Activated CD4-positive, alpha-beta T cell treated with anti-CD3 and anti-CD28 coated beads, Interleukin-10, Interleukin-2, amounts not matched to agents 100 ng/mL and 50 ng/mL, durations not matched to agents 16 hours and 8 hours (primary cell): ENCODE measurements at places on chromosomes 5 and 9.

GRCh38 chr5:166860426-166860825 is 1431.0 kb upstream of the WWC1 start:
- no peak for DNase-seq

DNA sequence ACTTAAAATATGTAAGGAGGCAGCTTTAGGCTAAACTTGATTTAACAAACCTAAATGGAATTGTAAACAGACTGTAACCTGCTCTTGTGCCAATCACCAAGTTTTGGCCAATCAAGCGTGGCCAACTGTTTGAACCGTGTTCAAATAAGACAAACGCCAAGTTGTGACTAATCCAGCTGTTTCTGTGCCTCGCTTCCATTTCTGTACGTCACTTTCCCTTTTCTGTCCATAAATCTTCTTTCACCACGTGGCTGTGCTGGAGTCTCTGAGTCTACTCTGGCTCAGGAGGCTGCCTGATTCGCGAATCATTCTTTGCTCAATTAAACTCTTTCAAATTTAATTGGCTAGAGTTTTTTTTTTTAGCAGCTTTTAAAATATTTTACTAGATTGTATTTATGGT is 71.3 kb downstream of the LIX1 start:
- DNase-seq, result no peak

DNA sequence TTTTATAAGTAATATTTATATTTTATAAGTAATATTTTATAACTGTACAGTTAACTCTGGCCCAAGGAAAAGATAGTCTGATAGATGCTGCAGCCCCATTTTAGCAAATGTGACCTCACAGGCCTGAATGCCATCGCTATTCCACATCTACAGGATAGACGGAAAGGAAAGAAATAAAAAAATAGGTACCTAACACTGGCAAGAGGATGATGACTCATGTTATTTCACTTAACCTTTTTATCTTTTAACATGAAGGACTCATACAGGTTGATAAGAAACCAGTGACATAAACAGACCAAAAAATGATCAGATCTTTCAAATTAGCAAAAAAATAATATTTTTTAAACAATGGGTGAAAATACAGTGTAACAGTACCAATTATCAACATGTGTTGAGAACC is 2.7 kb downstream of the CD274 start:
- DNase-seq, result no peak

- no peak for DNase-seq
Measured at GRCh38 chr5:173762930-173763329, 125.2 kb upstream of the CPEB4 start.

- DNase-seq, result no peak
Measured at GRCh38 chr9:115548609-115549260, 430.8 kb upstream of the TNC start.

DNA sequence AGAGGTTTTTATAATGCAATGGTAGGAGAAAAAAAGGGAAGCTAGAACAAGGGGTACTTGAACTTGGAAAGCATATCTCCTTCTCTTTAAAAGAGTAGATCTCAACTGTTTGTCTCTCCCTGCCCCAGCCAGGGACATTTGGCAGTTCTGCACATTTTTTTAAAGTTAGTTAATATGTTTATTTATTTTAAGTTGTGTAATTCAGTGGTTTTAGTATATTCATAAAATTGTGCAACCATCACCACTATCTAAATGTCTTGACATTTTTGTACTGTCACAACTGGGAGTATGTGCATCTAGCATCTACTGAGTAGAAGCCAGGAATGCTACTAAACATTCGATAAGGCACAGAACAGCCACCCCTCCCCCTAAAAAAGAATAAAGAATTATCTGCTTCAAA is 103.5 kb upstream of the DPYSL3 start:
- DNase-seq, result no peak

DNA sequence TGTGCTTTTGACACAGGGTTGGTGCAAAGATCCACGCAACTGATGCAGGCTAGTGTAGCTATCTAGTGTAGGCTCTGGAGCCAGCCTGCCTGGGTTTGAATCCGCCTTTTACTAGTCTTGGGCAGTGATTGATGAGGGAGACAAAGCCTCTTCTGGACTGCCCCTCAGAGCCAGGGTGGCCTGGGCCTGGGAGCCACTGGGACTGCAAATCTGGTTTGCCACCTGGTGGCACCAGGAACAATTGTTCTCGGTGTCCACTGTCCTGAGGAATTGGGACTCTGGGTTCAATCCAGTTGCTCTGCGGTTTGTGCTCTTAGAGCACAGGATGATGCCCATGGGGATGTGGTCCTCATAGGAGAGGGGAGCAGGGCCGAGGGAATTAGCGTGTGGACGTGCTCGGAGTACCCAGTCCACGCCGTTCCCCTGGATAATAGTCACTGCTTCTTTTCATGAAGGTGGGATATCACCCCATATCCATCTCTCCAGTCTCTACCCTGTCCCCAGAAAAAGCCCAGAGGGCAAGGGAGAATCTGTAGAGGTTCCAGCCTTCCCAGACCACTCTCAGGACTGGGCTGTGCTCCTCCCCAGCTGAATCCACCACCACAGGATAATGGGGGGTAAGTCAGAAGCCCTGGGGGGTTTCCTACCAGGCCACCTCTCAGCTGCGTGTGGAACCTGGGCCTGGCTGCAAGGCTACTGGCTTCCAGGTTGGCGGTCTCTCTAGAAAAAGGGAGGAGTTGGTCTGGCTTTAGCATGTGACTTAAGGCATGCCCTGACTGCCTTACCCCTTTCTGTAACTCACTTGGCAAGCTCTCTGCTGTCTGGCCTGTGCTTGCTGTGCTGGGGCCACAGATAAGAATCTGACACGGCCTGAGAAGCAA is 1.9 kb downstream of the B4GALT7 start:
- DNase-seq, result no peak

- no peak for DNase-seq
Measured at GRCh38 chr5:118236108-118236849, 752.1 kb downstream of the DTWD2 start.

DNA sequence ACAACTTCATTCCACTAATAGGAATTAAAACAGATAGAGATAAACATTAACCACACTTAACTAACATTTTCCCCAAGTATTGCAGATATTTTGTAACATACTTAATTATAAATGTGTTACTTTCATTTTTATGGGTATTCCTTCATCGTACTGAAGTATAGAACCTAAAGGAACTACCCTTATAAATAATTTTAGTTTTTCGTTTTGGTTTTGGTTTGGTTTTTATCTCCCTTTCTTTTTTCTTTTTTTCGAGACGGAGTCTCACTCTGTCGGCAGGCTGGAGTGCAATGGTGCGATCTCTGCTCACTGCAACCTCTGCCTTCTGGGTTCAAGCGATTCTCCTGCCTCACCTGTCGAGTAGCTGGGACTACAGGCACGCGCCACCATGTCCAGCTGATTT is 60.1 kb upstream of the LMNB1 start:
- DNase-seq, result no peak

DNA sequence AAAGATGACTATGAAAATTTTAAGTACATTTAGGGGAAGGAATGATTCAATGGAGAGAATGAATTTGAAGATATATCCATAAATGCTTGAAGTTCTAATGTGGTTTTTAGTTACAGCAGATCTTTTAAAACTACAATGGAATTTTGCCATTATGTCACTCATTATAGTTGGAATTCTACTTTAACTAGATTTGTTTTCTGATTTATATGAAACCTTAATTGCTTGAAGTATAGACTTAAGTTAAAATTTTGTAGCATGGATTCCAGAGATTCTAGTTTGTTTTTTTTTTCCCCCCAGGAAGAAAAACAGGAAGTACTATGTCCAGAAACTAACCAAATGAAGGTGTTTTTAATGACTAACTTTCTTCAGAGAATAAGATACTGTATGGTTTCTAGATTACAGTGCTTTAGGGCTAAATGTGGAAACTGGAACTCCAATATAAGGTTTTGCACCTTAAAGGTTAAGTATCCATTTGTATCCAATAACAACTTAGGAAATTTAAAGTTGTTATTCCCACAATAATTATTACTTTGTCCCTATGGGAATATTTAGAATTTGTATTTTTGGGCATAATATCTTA is 70.3 kb downstream of the ZSWIM6 start:
- no peak for DNase-seq

DNA sequence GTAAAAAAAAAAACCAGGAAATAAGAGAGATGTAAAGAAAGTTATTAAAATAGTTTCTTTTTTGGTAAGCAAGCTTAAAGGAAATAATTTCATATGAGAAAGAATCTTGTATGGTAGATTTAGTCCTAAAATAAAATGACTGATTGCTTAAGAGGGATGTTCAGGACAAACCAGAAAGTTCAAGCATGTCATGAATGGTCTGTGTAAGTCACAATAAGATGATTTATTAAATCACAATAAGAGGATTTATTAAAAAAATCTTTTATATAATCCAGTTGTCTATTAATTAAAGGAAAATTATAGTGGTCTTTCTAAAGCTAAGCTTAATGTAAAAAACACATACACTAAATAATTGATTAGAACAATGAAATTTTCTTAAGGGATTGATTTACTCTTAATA is 91.8 kb upstream of the OR13F1 start:
- DNase-seq, result no peak

DNA sequence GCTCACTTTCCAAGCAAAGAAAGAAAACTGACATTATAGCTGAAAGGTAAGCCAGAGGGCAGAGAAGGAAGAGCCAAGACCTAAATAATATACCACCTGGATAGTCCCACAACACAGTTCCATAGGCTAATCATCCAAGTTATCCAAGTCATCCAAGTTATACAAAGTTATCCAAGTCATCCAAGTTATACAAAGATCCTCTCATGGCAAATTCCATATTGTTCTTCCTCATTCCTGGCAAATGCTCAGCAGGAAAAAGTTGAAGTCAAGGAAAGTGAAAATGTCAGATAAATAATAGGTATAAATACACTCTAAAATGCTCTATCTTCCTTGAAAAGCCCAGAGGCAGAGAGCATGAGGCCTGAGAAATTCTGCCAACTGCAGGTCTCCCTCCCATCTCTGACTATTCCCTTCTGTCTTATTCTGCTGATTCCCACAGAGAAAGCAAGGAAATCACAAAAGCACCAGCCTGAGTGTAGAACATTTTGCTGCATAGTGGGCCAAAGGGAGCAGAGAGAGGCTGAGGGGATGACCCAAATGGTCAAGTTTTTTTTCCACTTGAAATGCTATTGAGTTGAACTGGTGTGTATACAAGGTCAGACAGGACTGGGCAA is 12.5 kb downstream of the MCTP1 start:
- DNase-seq, result no peak

- DNase-seq, result no peak
Measured at GRCh38 chr5:150142185-150142958, 13.3 kb downstream of the PDGFRB start.
